Fibroblast of gingiva (primary cell): ENCODE measurements at places on chromosomes 12 and 14.
A peak's percentile ranks its signal among the peaks of the same experiment; 100 is the strongest.

- no peak for DNase-seq
These were observed 36.9 kb downstream of the SCYL2 start for GRCh38 chr12:100303831-100304230.

- DNase-seq, result no peak
These were observed 45.1 kb downstream of the AREL1 start for GRCh38 chr14:74667758-74668157.

- DNase-seq, result peak; percentile 65
These were observed 20.7 kb downstream of the VTI1B start for GRCh38 chr14:67653651-67654280.

DNA sequence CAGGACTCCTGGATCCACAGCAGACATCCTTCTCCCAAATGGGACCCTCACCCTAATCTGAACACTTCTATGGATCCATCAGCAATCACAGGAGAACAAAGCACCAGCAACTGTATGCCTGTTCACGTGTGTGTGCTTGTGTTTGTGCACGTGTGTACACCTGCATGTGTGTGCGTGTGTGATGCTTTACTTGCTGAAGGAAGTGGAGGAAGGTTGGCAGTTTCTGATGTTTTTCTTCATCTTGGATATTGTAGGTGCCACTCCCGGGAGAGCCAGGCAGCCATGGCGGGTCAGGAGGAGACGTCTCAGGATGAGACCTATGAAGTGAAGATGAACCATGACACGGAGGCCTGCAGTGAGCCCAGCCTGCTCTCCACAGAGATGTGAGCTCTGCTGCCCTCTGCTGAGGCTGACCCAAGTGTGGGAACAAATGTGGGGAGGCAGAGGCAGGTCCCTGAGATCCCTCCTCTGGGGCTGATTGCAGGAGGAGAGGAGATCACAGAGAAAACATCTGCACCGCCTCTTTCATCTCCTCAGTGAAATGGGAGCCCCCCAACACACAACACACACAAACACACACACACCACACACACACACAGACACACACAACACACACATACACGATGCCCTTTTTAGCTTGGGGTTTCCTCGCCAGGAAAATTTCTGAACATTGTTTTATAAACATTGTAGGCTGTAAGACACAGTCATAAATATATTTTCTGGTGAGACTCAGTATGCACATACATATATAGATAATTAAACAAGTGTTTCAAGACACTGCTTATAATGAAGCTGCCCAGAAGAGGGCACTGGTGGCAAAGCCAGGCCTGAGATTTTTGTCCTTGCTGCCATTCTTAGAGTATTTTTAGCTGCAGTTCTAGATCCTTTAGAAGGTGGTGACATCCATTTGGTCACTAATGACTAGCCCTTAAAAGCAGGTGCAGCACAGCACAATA, 112.2 kb upstream of the FKBP4 start:
- peak; percentile 57 for DNase-seq

DNA sequence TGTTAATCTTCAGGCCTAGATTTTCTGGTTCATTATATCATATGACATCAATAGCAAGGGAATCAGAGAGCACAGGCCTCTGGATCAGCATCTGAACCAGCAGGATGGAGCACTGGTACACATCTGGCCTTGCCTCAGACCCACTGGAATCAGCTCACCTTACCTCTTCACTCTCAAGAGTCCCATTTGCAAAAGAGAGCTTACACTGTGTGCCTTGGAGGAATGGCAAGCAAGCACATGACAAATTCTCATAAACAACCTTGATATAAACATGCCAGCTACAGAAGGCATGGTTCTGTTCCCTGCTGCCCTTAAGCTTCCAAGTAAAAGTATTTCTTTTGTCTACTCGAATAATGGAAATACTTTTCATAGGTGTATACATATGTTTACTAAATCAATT, 128.6 kb upstream of the CPM start:
- DNase-seq, result no peak

- DNase-seq, result peak; percentile 81
These were observed 1494.7 kb upstream of the TMEM132C start for GRCh38 chr12:126772171-126772864.

DNA sequence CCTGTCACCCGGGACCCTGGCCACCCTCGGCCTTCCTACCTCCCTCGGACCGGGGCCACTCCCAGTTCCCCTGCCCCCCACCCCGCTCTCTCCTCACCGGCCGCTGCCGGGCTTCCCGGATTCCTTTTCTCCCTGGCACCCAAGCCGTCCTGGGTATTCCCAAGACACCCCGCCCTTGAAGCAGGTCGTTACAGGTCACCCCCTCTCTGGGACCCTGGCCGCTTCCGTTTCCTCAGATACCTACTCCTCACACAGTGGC, 493 bp downstream of the NUMB start:
- DNase-seq, result no peak

- no peak for DNase-seq
These were observed 204.3 kb downstream of the ESR2 start for GRCh38 chr14:64089920-64090319.

DNA sequence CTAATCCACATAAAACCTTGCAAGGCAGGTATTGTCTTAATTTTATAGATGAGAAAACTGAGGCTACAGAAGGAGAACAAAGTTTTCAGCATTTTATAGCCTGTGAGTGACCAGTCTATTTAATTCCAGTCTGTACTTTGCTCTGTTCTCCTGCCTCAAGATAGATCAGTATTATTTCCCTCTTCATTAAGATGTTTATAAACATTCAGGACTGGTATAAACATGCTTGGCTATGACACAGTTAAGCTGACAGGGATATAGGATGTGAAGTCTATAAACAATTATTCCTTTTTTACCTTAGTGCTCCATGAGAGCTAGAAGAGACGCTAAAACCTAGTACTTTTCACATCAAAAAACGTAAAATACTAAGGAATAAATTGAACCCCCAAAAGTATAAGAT, 287.3 kb downstream of the RAD51B start:
- DNase-seq, result no peak

DNA sequence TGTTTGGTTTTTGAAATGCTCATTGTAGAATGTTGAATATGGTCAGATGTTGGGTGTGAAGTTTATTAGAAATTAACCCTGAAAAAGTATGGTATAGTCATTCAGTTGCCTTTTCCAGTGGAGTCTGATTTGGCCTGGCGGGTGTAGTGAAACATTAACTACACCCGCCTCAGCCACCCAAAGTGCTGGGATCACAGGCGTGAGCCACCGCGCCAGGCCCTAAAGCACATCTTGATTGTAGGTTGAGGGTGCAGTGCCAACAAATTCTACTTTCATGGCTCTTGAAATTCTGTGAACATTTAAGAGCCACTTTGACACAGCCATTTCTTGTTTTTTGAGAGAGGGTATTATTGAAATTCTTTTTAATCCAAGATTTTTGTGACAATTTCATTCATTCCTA, 624.9 kb downstream of the DIO2 start:
- no peak for DNase-seq

DNA sequence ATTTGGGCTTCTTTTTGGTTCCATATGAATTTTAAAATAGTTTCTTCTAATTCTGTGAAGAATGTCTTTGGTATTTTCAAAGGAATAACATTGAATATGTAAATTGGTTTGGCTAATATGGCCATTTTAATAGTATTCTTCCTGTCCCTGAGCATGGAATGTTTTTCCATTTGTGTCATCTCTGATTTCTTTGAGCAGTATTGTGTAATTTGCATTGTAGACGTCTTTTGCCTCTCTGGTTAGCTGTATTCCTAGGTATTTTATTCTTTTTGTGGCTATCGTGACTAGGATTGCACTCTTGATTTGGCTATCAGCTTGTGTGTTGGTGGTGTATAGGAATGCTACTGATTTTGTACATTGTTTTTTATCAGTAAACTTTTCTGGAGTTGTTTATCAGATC, 601.9 kb downstream of the SNAPC1 start:
- no peak for DNase-seq
